Fibroblast of lung (primary cell): ENCODE measurements at places on chromosomes 1 and 21. TPM values are rescaled to one million over a fixed set of nuclear protein-coding genes. Genes with fewer than 3 reads are reported as not detected.
A peak's percentile ranks its signal among the peaks of the same experiment; 100 is the strongest.

- H3K4me3 ChIP-seq: no peak within 1 kb of the TSS
- H3K27ac ChIP-seq: no peak within 1 kb of the TSS
- no peaks in the 10 kb centered on the region for H3K4me1 ChIP-seq
- peak; percentile 43 for DNase-seq
- H3K27me3 ChIP-seq: peaks cover 3% of the 10 kb centered on the region
Measured at GRCh38 chr1:68449901-68450300, at the start of gene RPE65. Gene RPE65, minus strand, starts transcription at chr1:68449954. Its CDS starts 49 bp downstream, at chr1:68449905.

- H3K27me3 ChIP-seq: no peaks in the 10 kb centered on the region
- no peaks in the 10 kb centered on the region for H3K4me1 ChIP-seq
- no peak overlapping the region for H3K27ac ChIP-seq
- DNase-seq: no peak
- no peak overlapping the region for H3K4me3 ChIP-seq
- no peaks in the 10 kb centered on the region for H3K36me3 ChIP-seq
Measured at GRCh38 chr1:49098866-49099265, 322.2 kb upstream of the BEND5 start.

GRCh38 chr1:143661418-143662101, 310.2 kb downstream of the FAM72C start:
- H3K4me1 ChIP-seq: no peaks in the 10 kb centered on the region
- no peak overlapping the region for H3K27ac ChIP-seq
- H3K4me3 ChIP-seq: no peak overlapping the region
- H3K27me3 ChIP-seq: peaks cover 3% of the 10 kb centered on the region

DNA sequence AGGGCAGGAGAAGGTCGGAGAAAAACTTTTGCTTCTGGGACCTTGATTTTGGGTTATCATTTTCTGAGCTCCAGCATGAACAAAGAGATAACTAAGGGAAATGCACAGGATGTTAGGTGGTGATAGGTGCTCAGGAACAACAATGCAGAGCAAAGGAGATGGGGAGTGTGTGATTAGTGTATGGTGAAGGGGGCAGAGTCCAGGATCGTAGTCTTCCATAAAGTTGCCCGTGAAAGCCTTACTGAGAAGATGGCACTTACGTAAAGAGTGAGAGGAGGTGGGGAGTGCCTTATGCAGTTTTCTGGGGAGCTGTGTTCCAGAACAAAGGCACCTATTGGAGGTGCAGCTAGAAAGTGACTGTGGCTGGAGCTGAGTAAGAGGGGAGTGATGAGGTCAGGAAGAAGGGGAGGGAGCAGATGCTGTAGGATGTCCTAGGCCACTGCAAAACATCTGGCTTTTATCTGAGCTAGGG, 11.6 kb downstream of the KCNK1 start:
- no peak overlapping the region for H3K27ac ChIP-seq
- no peaks in the 10 kb centered on the region for H3K36me3 ChIP-seq
- H3K4me1 ChIP-seq: no peaks in the 10 kb centered on the region
- H3K4me3 ChIP-seq: no peak overlapping the region

DNA sequence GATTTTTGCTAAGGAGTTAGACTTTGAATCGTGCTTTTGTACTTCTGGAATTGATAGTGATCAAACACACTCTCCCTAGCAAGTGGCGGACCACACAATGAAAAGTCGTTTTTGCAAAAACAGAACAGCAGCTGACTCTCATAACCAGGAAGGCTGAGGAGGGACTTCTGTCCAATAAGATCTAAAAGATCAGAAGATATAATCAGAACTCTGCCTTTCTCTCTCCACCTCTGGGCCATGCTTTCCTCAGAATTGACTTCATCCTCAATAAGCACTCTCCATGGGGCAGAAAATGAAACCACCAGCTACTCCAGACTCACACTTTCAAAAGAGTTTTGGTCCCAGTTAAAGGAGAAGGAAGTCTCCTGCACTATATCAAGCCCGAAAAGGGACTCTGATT, 55.3 kb upstream of the SAMD13 start:
- no peak overlapping the region for H3K4me3 ChIP-seq
- no peaks in the 10 kb centered on the region for H3K27me3 ChIP-seq
- no peak overlapping the region for H3K27ac ChIP-seq

- no peaks in the 10 kb centered on the region for H3K27me3 ChIP-seq
- no peaks in the 10 kb centered on the region for H3K36me3 ChIP-seq
- H3K4me3 ChIP-seq: no peak overlapping the region
- DNase-seq: no peak
- H3K27ac ChIP-seq: no peak overlapping the region
Measured at GRCh38 chr21:28580585-28580984, 412.1 kb downstream of the LTN1 start.

GRCh38 chr1:80929868-80930508, 870.7 kb upstream of the ADGRL2 start:
- no peaks in the 10 kb centered on the region for H3K27me3 ChIP-seq
- no peaks in the 10 kb centered on the region for H3K36me3 ChIP-seq
- H3K4me3 ChIP-seq: no peak overlapping the region
- H3K27ac ChIP-seq: no peak overlapping the region

- H3K4me3 ChIP-seq: no peak overlapping the region
- DNase-seq: no peak
- no peak overlapping the region for H3K27ac ChIP-seq
- no peaks in the 10 kb centered on the region for H3K36me3 ChIP-seq
Measured at GRCh38 chr1:203444171-203444576, 31.4 kb upstream of the PRELP start.

DNA sequence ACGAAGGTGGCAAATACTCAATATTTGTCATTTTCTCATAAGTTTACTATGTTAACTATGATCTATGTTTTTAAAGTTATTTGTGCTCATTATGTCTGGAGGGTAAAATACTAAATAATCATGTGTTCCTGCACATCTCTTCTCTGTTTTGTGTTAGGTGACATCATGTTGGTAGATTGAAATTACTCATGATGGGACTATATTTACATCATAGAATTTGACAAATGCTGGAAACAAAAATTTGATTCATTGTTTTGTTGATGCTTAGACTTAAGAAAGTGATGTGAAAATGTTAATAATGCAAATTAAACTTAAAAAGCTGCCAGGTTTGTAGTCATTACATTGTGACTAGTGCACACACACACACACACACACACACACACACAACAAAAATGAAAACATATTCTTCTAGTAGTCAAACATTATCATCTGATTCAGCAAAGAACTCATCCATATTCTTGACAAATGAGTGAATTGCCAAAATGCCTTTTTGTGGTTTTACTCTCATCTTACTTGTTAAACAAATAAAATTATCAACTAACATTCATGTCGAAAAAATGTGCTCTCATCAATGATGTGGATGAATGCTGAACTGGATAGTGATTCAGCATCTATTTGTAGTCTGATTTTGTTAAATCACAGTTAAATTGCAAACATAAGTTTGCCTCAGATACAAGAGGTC, 870.7 kb downstream of the BRINP3 start:
- H3K27ac ChIP-seq: no peak overlapping the region
- H3K4me3 ChIP-seq: no peak overlapping the region
- DNase-seq: peak; percentile 96
- H3K27me3 ChIP-seq: no peaks in the 10 kb centered on the region
- no peaks in the 10 kb centered on the region for H3K4me1 ChIP-seq

DNA sequence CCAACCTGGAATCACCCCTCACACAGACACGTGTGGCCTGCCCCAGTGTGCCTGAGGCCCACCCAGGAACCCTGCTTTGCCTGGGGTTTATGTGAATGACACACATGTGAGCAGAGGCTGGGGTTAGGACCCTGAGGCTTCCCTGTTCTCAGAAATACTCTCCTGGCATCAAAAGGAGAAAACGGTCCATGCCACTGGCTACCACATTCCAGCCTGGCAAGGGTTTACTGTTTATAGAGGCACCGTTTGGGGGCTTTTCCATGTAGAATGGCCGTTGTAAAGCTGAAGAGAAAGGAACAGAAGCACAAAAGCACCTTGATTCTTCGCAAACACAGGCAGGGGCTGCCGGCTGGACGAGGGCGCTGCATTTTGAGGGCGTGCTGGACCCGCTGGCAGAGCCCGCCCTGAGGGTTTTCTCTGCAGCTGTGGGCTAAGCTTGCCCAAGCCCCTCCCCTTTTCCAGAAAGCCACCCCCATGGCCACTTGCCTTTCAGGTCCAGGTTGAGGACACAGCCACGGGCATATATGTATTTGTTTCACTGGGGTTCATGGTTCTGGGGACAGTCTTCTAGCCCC, 13.0 kb downstream of the TFF3 start:
- no peaks in the 10 kb centered on the region for H3K36me3 ChIP-seq
- no peak for DNase-seq
- H3K4me1 ChIP-seq: no peaks in the 10 kb centered on the region
- H3K4me3 ChIP-seq: no peak overlapping the region
- H3K27ac ChIP-seq: no peak overlapping the region

GRCh38 chr1:59345221-59345620, 48.3 kb downstream of the FGGY start:
- H3K27ac ChIP-seq: no peak overlapping the region
- no peaks in the 10 kb centered on the region for H3K36me3 ChIP-seq
- H3K27me3 ChIP-seq: no peaks in the 10 kb centered on the region
- no peaks in the 10 kb centered on the region for H3K4me1 ChIP-seq

- no peak for DNase-seq
- H3K27me3 ChIP-seq: no peaks in the 10 kb centered on the region
- no peak overlapping the region for H3K27ac ChIP-seq
- H3K4me1 ChIP-seq: no peaks in the 10 kb centered on the region
- H3K4me3 ChIP-seq: no peak overlapping the region
- H3K36me3 ChIP-seq: no peaks in the 10 kb centered on the region
Measured at GRCh38 chr1:167013108-167013929, 24.2 kb downstream of the MAEL start.

- H3K4me1 ChIP-seq: peaks cover 15% of the 10 kb centered on the region
- H3K27me3 ChIP-seq: no peaks in the 10 kb centered on the region
- no peak overlapping the region for H3K4me3 ChIP-seq
- peak overlapping the region; percentile 28 for H3K27ac ChIP-seq
- DNase-seq: no peak
- H3K36me3 ChIP-seq: peaks cover 13% of the 10 kb centered on the region
Measured at GRCh38 chr1:1371364-1371745, 3.7 kb downstream of the AURKAIP1 start.

- H3K4me3 ChIP-seq: no peak overlapping the region
- H3K27me3 ChIP-seq: peaks cover 12% of the 10 kb centered on the region
- DNase-seq: peak; percentile 39
- no peaks in the 10 kb centered on the region for H3K36me3 ChIP-seq
Measured at GRCh38 chr1:1599030-1599934, 653 bp downstream of the FNDC10 start.

GRCh38 chr1:115757326-115757725, 11.2 kb downstream of the CASQ2 start:
- no peaks in the 10 kb centered on the region for H3K36me3 ChIP-seq
- H3K4me3 ChIP-seq: no peak overlapping the region
- H3K27me3 ChIP-seq: peaks cover 9% of the 10 kb centered on the region
- DNase-seq: peak; percentile 60

DNA sequence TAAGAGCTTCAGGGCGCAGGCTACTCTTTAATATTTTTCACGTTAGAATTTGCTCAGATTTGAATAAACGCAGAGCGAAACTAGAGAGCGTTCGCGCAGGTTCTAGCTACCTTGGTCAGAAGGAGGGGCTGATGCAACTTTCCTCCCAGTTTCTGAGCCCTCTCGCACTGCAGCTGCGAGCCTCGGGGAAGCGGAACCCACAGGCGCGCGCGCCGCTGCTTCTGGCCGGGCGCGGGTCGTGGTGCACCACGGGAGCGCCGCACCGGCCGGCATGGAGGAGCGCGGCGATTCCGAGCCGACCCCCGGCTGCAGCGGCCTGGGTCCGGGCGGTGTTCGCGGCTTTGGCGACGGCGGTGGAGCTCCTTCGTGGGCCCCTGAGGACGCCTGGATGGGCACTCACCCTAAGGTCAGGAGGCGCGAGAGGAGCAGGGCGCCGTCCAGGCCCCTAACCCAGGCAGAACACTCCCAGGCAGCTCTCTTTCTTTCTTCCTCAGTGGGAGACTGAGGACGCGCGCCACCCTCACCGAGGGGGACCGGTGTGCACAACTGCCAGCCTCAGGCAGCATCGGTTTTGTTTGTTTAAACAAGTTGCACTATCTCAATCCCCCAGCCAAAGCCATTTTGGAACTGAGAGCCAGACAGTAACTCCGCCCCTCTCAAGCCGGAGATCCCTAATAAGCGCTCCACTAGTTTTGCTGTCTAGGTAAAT, at the start of gene TSEN15:
Gene TSEN15 (plus strand): TSS at position 246 of the 709 bp plus-strand sequence. CDS start 26 bp downstream, at position 272.
- H3K27me3 ChIP-seq: no peaks in the 10 kb centered on the region
- peak within 1 kb of the TSS; percentile 77 for H3K4me3 ChIP-seq
- peaks cover 6% of the 10 kb centered on the region for H3K4me1 ChIP-seq
- peak; percentile 82 for DNase-seq
- no peaks in the 10 kb centered on the region for H3K36me3 ChIP-seq

- H3K27me3 ChIP-seq: peaks cover 3% of the 10 kb centered on the region
- no peak for DNase-seq
- H3K27ac ChIP-seq: no peak overlapping the region
- no peaks in the 10 kb centered on the region for H3K36me3 ChIP-seq
- no peak overlapping the region for H3K4me3 ChIP-seq
Measured at GRCh38 chr1:204782118-204782700, 88.5 kb upstream of the NFASC start.

DNA sequence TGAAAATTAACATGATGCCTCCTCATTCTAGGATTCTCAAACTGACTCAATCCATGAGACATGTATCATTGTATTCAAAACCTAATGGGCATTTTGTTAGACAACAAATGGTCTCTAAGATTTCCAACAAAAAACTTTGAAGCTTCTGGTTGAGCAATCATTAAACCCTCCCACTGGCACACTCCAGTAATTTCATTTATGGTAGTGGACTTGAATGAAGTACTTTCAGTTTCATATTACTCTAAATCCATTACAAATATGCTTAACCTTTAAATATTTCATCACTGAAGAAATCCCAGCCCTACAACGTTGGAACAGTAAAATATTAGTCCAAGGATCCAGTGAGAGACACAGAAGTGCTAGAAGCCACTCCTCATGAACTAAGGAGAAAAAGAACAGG, 43.5 kb downstream of the GBP6 start:
- no peak overlapping the region for H3K4me3 ChIP-seq
- H3K27me3 ChIP-seq: no peaks in the 10 kb centered on the region
- DNase-seq: no peak
- no peak overlapping the region for H3K27ac ChIP-seq
- H3K4me1 ChIP-seq: no peaks in the 10 kb centered on the region
- H3K36me3 ChIP-seq: no peaks in the 10 kb centered on the region

GRCh38 chr1:72006092-72006491, 276.2 kb downstream of the NEGR1 start:
- DNase-seq: no peak
- H3K4me1 ChIP-seq: no peaks in the 10 kb centered on the region
- H3K27me3 ChIP-seq: no peaks in the 10 kb centered on the region
- no peak overlapping the region for H3K4me3 ChIP-seq
- H3K27ac ChIP-seq: no peak overlapping the region
- no peaks in the 10 kb centered on the region for H3K36me3 ChIP-seq

Gene AMY1A
- polyA plus RNA-seq: not detected in 2 replicates

Gene GJB3
- not detected in 2 replicates for polyA plus RNA-seq

Gene CNKSR1
- polyA plus RNA-seq: 0.08 TPM in 1 of 2 replicates, not detected in the other

Gene FNDC10
- polyA plus RNA-seq: 1.6 and 2.0 TPM in 2 replicates

Gene LCE1A
- polyA plus RNA-seq: not detected in 2 replicates

Gene CFHR5
- polyA plus RNA-seq: not detected in 2 replicates

Gene NCAM2
- polyA plus RNA-seq: 4.1 and 5.6 TPM in 2 replicates

Gene ITPKB
- polyA plus RNA-seq: 10.2 and 14.5 TPM in 2 replicates

Gene GBP2
- 19.6 and 50.6 TPM in 2 replicates for polyA plus RNA-seq

Gene NHLH1
- polyA plus RNA-seq: 0.05 and 0.14 TPM in 2 replicates
